ENCODE measurements at places on chromosomes 2 and 18. TPM values are rescaled to one million over a fixed set of nuclear protein-coding genes. Genes with fewer than 3 reads are reported as not detected.

Gene NYAP2
- not detected for total RNA-seq

Gene CPS1
- total RNA-seq, result 0.86 TPM

Gene TNFAIP6
- not detected for total RNA-seq

Gene RAMP1
- 8.1 TPM for total RNA-seq

Gene NDC80
- 78.9 TPM for total RNA-seq

Gene SRD5A2
- total RNA-seq, result not detected

Gene MRPL33
- total RNA-seq, result 58.6 TPM

Gene DYSF
- not detected for total RNA-seq

- DNase-seq, result peak; percentile 57
- no peak overlapping the region for H3K27ac ChIP-seq
- peaks cover 2% of the 10 kb centered on the region for H3K27me3 ChIP-seq
- H3K36me3 ChIP-seq, result peaks cover 9% of the 10 kb centered on the region
Measured at GRCh38 chr2:12856934-12857601, 140.3 kb downstream of the TRIB2 start.

- H3K4me3 ChIP-seq, result no peak overlapping the region
- DNase-seq, result no peak
- H3K36me3 ChIP-seq, result peaks cover 15% of the 10 kb centered on the region
- peaks cover 7% of the 10 kb centered on the region for H3K4me1 ChIP-seq
- no peak overlapping the region for H3K27ac ChIP-seq
- H3K27me3 ChIP-seq, result no peaks in the 10 kb centered on the region
Measured at GRCh38 chr2:207113414-207113813, 52.3 kb downstream of the KLF7 start.

- no peaks in the 10 kb centered on the region for H3K36me3 ChIP-seq
- no peaks in the 10 kb centered on the region for H3K4me1 ChIP-seq
- no peak overlapping the region for H3K27ac ChIP-seq
- H3K27me3 ChIP-seq, result peaks cover 18% of the 10 kb centered on the region
Measured at GRCh38 chr2:160015746-160016145, 46.7 kb downstream of the PLA2R1 start.

- H3K27me3 ChIP-seq, result no peaks in the 10 kb centered on the region
- H3K36me3 ChIP-seq, result peaks cover 67% of the 10 kb centered on the region
- H3K4me1 ChIP-seq, result peaks cover 21% of the 10 kb centered on the region
- H3K27ac ChIP-seq, result no peak overlapping the region
Measured at GRCh38 chr2:218557941-218558340, 10.2 kb downstream of the USP37 start.

DNA sequence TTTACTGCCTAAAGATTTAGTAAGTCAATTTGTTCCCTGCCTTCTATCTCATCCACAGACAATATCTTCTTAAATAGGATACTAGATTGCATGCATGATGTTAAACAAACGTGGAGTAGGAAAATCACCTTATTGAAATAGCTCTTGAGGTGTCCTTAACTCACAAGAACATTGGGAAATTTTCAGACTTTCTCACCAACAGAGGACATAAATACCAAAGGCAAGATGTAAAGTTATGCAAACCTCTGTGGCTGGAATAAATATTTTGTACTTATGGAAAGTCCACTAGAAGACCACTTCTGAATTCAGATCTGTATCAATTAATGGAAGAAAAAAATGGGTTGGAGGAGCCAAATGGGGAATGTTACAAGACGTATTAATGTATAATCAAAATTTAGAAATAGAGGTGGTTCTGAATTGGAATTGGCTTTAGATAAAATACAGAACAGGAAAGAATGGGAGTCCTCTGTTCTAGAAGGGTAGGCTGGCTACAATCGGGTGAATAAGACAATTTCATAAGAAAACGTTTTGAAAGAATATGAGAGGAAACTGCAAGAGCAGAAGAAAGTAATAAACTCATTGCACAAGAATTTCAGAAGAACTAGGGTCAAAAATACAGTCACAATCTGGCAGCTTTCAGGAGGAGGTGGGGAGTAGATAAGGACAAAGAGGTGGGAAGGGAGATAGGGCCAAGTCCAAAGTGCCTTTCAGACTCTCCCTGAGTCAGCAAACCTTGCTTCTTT is 69.3 kb upstream of the FN1 start:
- no peak overlapping the region for H3K27ac ChIP-seq
- DNase-seq, result no peak
- no peaks in the 10 kb centered on the region for H3K27me3 ChIP-seq
- H3K4me3 ChIP-seq, result no peak overlapping the region
- no peaks in the 10 kb centered on the region for H3K36me3 ChIP-seq

DNA sequence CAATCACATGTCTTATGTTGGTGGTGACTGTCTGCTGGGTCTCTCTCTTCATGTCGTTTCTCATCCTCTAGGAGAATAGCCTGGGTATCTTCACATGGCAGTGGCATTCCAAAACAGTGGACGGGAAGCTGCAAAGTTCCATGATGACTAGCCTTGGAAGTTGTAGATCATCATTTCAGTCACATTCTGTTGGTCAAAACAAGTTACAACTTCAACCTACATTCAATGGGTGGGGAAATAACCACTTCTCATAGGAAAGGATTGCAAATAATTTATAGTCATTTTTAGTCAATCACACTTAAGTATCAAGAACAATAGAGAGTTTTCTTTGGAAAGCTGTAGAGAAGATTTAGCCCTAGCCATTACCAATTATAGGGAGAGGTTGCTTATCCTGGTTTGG is 395.0 kb upstream of the CDH2 start:
- H3K27ac ChIP-seq, result no peak overlapping the region
- H3K4me3 ChIP-seq, result no peak overlapping the region
- no peaks in the 10 kb centered on the region for H3K36me3 ChIP-seq
- no peak for DNase-seq
- no peaks in the 10 kb centered on the region for H3K27me3 ChIP-seq

GRCh38 chr18:2939317-2939716 is 73.6 kb downstream of the LPIN2 start:
- H3K27ac ChIP-seq, result no peak overlapping the region
- peaks cover 39% of the 10 kb centered on the region for H3K36me3 ChIP-seq
- peaks cover 22% of the 10 kb centered on the region for H3K4me1 ChIP-seq
- DNase-seq, result no peak
- H3K4me3 ChIP-seq, result no peak overlapping the region

DNA sequence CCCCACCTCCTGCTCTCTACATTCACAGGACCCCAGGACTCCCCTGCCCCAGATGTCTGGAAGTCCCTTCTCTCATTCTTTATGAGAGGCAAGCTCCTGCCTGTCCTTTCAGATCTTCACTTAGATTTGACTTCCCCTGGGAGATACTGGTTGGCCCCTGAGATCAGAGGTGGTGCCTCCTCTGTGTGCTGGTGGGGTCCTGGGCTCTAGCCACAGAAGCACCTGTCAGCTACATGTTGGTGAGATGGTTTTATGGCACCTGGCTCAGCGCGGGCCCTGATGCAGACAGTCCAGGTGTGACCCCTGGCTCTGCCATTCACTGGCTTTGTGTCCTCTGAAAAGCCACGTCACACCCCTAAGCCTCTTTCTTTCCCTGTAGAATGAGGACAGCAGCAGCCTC is 369.6 kb upstream of the ID2 start:
- peaks cover 1% of the 10 kb centered on the region for H3K27me3 ChIP-seq
- DNase-seq, result no peak
- H3K27ac ChIP-seq, result peak overlapping the region; percentile 90
- peaks cover 34% of the 10 kb centered on the region for H3K36me3 ChIP-seq
- peaks cover 81% of the 10 kb centered on the region for H3K4me1 ChIP-seq

DNA sequence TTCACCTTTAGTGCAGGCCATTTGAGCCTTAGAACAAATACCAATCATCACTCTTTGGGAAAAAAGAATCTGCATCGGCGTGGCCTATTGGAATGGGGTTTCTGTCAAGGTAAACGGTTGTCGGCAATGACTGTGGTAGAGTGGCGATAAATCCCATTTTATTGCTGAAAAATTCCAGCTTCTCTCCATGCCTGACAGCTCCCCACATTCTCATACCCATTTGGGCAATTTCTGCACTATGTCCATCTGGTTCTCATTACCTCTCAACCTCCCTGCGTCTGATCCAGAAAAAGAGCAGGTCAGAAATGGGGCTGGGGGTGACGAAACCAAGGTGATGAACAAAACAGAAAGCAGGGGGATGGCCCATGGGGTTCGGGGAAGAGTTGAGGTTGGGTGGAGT is 254.0 kb downstream of the MEIS1 start:
- no peaks in the 10 kb centered on the region for H3K27me3 ChIP-seq
- H3K4me1 ChIP-seq, result no peaks in the 10 kb centered on the region
- no peak overlapping the region for H3K4me3 ChIP-seq
- H3K27ac ChIP-seq, result no peak overlapping the region

GRCh38 chr2:58054264-58054663 is 7.7 kb downstream of the VRK2 start:
- DNase-seq, result no peak
- no peak overlapping the region for H3K27ac ChIP-seq
- H3K4me1 ChIP-seq, result peaks cover 10% of the 10 kb centered on the region
- H3K36me3 ChIP-seq, result peaks cover 35% of the 10 kb centered on the region
- H3K27me3 ChIP-seq, result no peaks in the 10 kb centered on the region

DNA sequence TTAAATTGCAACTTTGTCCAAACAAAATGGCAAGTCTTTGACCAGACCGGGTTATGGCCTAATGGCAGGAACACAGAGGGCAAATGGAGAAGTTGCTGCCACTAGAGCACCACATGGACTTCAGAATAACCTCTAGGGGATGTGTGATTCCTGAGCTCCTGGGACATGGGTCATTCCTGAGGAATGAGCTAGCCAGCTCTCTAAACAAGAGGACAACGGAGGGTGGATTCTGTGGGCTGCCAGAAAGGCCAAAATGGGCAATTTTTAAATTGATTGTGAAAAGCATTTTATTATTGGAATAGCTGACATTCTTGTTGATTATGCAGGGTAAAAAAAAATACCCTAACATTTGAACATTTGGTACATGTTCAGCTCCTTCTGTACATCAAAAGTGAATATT is 109.8 kb upstream of the FZD5 start:
- H3K36me3 ChIP-seq, result no peaks in the 10 kb centered on the region
- H3K27me3 ChIP-seq, result no peaks in the 10 kb centered on the region
- no peak overlapping the region for H3K27ac ChIP-seq
- no peak overlapping the region for H3K4me3 ChIP-seq

DNA sequence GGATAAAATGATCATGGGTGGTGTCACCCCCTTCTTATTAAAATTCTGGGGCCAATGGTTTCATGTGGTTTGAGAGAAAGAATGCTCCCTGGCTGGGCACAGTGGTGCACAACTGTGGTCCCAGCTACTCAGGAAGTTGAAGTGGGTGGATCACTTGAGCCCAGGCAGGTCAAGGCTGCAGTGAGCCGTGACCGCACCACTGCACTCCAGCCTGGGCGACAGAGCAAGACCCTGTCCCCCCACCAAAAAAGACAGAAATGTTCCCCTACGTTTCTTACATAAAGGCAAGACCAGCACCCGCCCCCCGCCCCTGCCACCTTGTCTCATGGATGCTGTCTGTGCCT is 53.0 kb upstream of the ID2 start:
- H3K36me3 ChIP-seq, result no peaks in the 10 kb centered on the region
- no peak overlapping the region for H3K27ac ChIP-seq
- DNase-seq, result no peak
- no peak overlapping the region for H3K4me3 ChIP-seq
- H3K27me3 ChIP-seq, result no peaks in the 10 kb centered on the region

GRCh38 chr2:238561230-238561629 is 134.5 kb downstream of the ASB1 start:
- no peaks in the 10 kb centered on the region for H3K27me3 ChIP-seq
- no peaks in the 10 kb centered on the region for H3K36me3 ChIP-seq
- H3K4me3 ChIP-seq, result no peak overlapping the region
- no peak for DNase-seq
- no peaks in the 10 kb centered on the region for H3K4me1 ChIP-seq

- no peak for DNase-seq
- H3K27ac ChIP-seq, result no peak overlapping the region
- H3K27me3 ChIP-seq, result no peaks in the 10 kb centered on the region
- H3K4me1 ChIP-seq, result peaks cover 38% of the 10 kb centered on the region
- peaks cover 45% of the 10 kb centered on the region for H3K36me3 ChIP-seq
- no peak overlapping the region for H3K4me3 ChIP-seq
Measured at GRCh38 chr2:201408931-201409330, 42.3 kb downstream of the TRAK2 start.

- DNase-seq, result no peak
- no peak overlapping the region for H3K27ac ChIP-seq
- no peaks in the 10 kb centered on the region for H3K36me3 ChIP-seq
- H3K27me3 ChIP-seq, result peaks cover 38% of the 10 kb centered on the region
Measured at GRCh38 chr2:98085649-98086048, 1.3 kb upstream of the VWA3B start.

- H3K27me3 ChIP-seq, result no peaks in the 10 kb centered on the region
- DNase-seq, result no peak
- no peaks in the 10 kb centered on the region for H3K4me1 ChIP-seq
- no peaks in the 10 kb centered on the region for H3K36me3 ChIP-seq
Measured at GRCh38 chr2:189236066-189236465, 56.5 kb upstream of the COL5A2 start.

GRCh38 chr18:51884039-51884438 is 456.0 kb upstream of the DCC start:
- H3K27me3 ChIP-seq, result no peaks in the 10 kb centered on the region
- H3K4me1 ChIP-seq, result no peaks in the 10 kb centered on the region

DNA sequence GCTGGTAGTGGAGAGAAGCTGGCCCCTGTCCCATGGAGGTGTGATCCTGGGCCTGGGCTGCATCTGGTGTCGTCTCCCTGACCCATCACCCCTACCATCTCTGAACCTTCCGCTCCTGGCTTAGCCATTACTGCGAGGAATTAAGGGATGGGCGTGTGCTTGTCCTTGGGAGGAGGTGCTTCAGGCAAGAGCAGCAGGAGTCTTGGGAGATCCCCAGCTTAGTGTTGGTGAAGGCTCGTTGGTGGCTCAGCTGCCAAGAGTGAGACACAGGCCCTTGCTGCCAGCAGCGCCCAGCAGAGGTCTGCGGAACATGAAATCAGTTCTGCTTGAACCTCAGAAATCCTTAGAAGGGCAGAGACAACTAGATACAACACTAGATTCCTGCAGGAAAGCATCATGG is 59.9 kb upstream of the TGFA start:
- no peak for DNase-seq
- H3K36me3 ChIP-seq, result no peaks in the 10 kb centered on the region
- no peak overlapping the region for H3K4me3 ChIP-seq
- H3K27ac ChIP-seq, result no peak overlapping the region
- H3K4me1 ChIP-seq, result no peaks in the 10 kb centered on the region

- no peaks in the 10 kb centered on the region for H3K36me3 ChIP-seq
- H3K27me3 ChIP-seq, result no peaks in the 10 kb centered on the region
- DNase-seq, result no peak
- no peak overlapping the region for H3K27ac ChIP-seq
Measured at GRCh38 chr2:129755786-129756185, 223.7 kb upstream of the RAB6C start.

GRCh38 chr2:158394453-158394852 is 62.1 kb downstream of the CCDC148 start:
- H3K4me1 ChIP-seq, result peaks cover 7% of the 10 kb centered on the region
- no peak overlapping the region for H3K27ac ChIP-seq
- DNase-seq, result no peak
- H3K4me3 ChIP-seq, result no peak overlapping the region
- no peaks in the 10 kb centered on the region for H3K36me3 ChIP-seq
- peaks cover 6% of the 10 kb centered on the region for H3K27me3 ChIP-seq

GRCh38 chr2:15763822-15764682 is 172.4 kb downstream of the DDX1 start:
- H3K27ac ChIP-seq, result no peak overlapping the region
- H3K27me3 ChIP-seq, result no peaks in the 10 kb centered on the region
- H3K4me3 ChIP-seq, result no peak overlapping the region
- no peaks in the 10 kb centered on the region for H3K4me1 ChIP-seq
- H3K36me3 ChIP-seq, result no peaks in the 10 kb centered on the region
